ENCODE measurements at places on chromosomes 16 and 17.

GRCh38 chr16:81650982-81651562, 128.0 kb upstream of the PLCG2 start:
- peak; percentile 89 for DNase-seq

- peak; percentile 21 for DNase-seq
These were observed 22.0 kb upstream of the GOT2 start for GRCh38 chr16:58755989-58756649.

DNA sequence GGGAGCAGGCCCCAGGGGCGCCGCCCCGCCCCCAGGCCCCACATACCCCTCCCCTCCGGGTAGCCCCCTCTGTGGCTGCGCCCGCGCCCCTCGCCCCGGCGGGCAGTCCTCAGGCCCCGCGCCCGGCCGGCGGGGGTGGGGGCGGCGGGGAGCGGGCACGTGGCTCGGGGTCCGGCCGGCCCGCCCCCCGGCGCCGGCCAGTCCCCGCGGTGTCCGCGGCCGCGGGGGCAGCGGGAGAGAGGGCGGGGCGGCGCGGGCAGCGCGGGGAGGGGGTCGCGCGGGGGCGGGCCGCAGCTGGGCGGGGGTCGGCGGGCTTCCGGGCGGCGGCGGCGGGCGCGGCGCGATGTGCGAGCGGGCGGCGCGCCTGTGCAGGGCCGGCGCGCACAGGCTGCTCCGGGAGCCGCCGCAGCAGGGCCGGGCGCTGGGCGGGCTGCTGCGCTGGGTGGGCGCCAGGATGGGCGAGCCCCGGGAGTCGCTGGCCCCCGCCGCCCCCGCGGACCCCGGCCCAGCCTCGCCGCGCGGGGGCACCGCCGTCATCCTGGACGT, 335 bp downstream of the NECAB2 start:
- DNase-seq: no peak

GRCh38 chr17:57370037-57370581, 113.8 kb downstream of the MSI2 start:
- no peak for DNase-seq

DNA sequence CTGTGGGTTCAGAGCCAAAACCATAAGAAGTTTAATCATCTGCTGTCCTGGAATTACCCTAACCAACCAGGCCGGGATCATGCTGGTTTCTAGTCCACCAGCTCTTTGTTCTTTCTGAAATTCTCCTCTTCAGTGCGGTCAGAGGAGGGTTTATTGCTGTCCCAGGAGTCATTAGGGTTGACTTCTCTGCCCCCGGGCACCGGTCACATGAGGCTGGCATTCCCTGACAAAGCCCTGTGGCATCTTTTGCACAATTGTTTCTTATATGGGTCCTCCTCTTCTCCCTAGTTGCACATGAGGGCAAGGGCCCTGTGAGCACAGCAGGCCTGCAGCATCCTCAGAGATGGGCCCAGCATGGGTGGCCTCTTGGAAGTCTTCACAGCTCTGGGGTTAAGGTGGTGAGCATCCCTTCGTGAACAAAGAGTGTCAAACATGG, 243.9 kb downstream of the IRF8 start:
- no peak for DNase-seq

GRCh38 chr17:18218756-18219415, 6.5 kb upstream of the LLGL1 start:
- no peak for DNase-seq

GRCh38 chr16:69190046-69190588, 3.2 kb downstream of the SNTB2 start:
- DNase-seq: no peak

GRCh38 chr17:74531231-74531761, at the start of gene CD300LB:
CD300LB (minus strand) TSS chr17:74531475; CDS start chr17:74531350, 125 bp downstream.
- no peak for DNase-seq

GRCh38 chr16:82650804-82651203, 24.0 kb downstream of the CDH13 start:
- DNase-seq: no peak

- no peak for DNase-seq
These were observed 450.3 kb upstream of the CDH11 start for GRCh38 chr16:65572156-65572555.

DNA sequence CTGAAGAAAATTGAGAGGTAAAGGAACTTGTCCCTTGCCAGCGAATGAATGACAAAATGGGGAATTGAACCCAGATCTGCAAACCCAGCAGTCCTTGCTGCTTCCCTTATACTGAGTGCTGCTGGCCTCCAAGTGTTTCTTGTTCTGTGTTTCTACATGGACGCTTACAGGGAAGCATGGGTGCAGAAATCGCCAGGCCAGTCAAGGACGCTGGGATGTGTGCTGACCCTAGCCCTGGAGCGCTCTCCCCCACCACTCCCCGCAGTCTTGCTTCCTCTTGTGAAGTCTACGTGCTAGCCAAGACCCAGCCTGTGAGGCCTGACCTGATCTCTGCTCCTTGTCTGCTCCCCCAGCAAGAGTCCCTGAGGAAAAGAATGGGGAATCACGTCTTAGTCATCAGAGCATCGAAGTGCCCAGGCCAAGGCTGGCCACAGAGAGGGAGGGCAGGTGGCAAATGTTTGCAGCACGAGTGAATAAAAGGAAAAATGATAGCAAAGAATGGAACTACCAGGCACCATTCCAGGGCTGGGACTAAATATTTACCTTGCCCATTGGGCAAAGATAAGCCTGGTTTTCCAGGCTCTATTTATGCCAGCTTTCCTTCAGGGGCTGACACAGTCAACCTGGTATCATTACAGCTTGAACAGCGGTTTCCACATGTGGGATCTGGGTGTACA, 17.4 kb downstream of the CA4 start:
- peak; percentile 66 for DNase-seq

- no peak for DNase-seq
These were observed 12.4 kb upstream of the IL4R start for GRCh38 chr16:27301236-27301861.

DNA sequence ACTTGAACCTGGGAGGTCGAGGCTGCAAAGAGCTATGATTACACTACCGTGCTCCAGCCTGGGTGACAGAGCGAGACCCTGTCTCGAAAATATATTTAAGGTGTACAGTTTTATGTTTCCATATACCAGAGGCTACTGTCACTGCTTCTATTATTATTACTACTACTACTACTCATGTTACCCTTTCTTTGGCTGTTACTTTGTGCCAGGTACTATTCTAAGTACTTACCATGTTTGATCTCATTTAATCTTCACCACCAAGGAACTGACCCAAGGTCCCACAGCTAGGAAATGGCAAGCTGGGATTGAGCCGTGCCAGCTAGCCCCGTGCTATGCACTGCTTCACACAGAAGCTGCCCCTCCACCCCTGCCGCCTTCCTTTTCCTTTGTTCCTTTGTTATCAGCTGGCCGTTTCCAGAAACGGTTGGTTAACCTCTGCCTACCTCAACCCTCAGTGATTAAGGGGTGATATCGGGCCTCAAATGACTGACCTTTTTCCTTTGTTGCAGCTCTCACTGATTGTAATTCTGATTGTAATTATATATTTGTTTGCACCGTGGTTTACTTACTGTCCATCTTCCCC, 78.4 kb downstream of the ABCC1 start:
- DNase-seq: no peak

DNA sequence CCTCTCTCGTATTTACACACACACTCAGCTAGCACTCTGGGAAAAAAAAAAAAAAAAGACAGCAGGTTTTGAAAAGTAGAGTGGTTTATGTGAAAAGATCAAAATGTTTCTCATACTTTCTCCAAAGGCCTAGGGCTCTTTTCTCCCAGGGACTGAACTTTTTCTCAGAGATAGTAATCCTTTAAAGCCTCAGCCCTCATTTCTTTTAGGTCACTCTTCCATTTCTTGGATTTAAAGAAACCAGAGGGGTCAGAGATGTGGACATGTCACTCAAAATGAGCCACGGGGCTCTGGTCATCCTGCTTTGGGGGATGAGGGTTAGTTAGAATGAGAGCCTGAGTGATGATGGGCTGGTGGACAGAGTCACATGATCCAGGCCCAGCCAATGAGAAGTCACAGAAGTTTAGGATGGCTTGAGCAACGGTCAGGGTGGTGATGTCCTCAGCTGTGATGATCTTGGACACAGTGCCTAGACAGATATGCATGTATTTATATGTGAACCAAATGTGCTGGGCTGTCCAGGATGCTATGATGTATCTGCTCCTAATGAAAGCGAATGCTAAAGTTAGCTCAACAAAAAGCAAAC, 33.7 kb upstream of the AXIN2 start:
- DNase-seq: no peak

DNA sequence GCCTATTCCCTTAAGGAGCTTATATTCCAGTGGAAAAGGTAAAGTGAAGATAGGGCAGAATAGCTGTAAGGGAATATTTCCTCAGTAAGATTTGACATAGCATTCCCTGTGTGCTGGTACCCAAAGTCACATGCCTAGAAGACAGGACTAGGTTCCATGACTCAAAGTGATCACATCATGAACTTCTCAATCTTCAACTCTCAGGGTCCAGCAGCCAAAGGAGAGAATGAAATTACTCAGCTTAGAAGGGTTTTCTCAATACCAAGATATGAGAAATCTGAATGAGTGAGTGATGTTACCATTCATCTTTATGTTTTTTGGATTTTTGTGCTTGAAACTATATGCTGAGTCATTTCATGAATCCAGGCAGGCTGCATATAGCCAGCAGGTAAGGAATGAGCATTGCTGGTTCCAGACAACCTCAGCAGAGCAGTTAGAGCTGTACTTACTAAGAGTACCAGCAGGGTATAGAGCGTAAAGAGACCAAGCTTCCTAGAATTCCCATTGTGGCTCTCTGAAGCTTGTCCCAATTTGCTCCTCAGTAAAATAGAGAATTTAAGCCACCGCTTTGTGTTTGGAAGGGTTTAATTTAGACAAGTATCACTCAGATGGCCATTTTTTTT, 91.1 kb downstream of the ANKFN1 start:
- no peak for DNase-seq

GRCh38 chr16:75301804-75302203, 50.4 kb upstream of the BCAR1 start:
- DNase-seq: no peak

DNA sequence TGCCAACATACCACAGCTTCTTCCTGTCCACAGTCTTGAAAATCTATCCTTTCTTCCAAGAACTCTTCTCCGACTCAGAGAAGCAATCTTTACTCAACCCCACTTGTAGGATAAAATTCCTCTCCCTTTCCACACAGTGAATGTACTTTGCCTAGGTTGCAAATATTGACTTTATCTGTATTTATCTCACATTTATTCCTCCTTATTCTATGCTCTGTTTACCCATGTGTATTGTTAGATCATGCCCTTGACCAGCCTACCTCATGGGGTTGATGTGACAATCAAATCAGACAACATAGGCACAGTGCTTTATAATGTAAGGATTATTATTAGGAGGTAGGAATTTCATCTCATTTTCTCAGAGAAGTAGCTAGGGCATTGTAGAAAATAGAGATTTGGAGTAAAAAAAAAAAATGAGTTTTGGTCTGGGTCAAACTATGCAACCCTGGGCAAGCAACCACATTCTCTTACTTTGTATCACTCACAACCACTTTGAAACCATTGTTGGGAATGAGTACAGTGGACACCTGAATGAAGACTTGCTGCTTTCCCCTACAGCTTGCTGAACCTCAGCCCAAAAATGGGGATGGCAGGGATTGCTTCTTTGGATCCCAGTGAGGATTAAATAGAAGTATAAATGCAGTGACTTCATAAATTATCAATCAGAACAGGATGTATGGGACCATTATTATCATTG, 9.1 kb upstream of the SLC35B1 start:
- DNase-seq: no peak

GRCh38 chr16:56517206-56517605, 2.6 kb downstream of the BBS2 start:
- no peak for DNase-seq

- no peak for DNase-seq
These were observed 120.6 kb downstream of the SALL1 start for GRCh38 chr16:51030516-51030915.

DNA sequence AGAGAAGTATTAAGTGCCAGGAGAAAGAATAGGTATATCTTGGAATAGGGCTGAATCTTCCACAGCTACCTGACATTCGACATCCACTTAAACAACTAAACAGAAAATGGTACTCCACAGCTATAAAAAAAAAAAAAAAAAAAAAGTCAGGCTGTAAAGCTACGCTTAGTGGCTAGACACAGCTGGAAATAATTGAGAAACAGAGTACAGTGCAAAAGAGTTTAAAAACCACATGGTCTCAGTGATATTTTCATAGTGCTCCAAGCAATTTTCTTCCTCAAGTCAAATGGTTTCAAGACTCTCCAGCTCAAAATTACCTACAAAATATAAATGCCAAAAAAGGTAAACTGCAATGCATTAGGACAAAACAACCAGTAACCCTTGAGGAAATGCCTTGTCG, 607.1 kb downstream of the KCNJ2 start:
- no peak for DNase-seq

- DNase-seq: no peak
These were observed 1.6 kb downstream of the ASIC2 start for GRCh38 chr17:33291248-33292200.

DNA sequence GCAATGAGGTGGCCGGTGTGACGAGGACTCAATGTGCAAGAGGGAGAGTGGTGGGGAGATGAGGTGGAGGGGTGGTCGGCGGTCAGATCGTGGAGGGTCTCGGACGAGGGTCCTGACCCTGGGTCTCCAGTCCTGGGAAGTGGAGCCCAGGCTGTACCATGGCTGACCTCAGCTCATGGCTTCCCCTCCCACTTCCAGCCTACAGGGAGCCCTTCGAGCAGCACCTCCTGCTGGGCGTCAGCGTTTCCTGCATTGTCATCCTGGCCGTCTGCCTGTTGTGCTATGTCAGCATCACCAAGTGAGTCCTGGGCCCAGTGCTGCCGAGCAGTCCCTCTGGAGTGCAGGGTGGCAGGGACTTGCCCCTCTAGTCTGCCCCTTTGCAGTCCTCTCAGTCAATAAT, 41.8 kb downstream of the IL4R start:
- no peak for DNase-seq

- DNase-seq: no peak
These were observed 181.9 kb upstream of the CACNG5 start for GRCh38 chr17:66652840-66653507.

- no peak for DNase-seq
These were observed at the start of gene SLC47A2 for GRCh38 chr17:19716108-19717030. SLC47A2 (minus strand) TSS chr17:19716584; CDS start chr17:19716555, 29 bp downstream.

GRCh38 chr16:25812215-25812614, 120.5 kb downstream of the HS3ST4 start:
- no peak for DNase-seq

DNA sequence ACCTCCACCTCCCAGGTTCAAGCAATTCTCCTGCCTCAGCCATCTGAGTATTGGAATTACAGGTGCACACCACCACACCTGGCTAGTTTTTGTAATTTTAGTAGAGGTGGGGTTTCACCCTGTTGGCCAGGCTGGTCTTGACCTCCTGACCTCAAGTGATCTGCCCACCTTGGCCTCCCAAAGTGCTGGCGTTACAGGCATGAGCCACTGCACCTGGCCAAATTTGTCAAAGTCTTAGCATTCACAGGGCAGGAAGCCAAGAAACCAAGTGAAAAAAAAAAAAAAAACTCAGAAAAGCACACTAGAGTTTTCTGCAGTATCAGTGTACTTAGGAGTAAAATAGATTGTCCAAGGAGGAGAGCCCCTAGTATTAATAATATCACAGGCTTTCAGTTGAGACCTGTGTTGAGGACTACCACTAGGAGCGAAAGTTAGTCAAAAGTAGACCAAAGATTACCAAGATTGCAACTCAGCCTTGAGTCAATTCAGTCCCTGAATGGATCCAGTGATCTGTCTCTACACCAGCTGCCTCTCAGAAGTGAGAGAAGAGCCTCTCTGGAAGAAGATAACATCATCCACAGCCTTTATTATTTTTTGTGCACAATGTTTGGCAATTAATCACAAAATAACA, 159.7 kb downstream of the CEP112 start:
- no peak for DNase-seq
